Stimulated activated CD8-positive, alpha-beta memory T cell treated with anti-CD3 and anti-CD28 coated beads, Interleukin-4, amount 100 ng/mL, for 4 hours (primary cell): ENCODE measurements at places on chromosomes 11 and 22.
A peak's percentile ranks its signal among the peaks of the same experiment; 100 is the strongest.

GRCh38 chr22:19797086-19798002 is 36.8 kb downstream of the TBX1 start:
- DNase-seq, result no peak

DNA sequence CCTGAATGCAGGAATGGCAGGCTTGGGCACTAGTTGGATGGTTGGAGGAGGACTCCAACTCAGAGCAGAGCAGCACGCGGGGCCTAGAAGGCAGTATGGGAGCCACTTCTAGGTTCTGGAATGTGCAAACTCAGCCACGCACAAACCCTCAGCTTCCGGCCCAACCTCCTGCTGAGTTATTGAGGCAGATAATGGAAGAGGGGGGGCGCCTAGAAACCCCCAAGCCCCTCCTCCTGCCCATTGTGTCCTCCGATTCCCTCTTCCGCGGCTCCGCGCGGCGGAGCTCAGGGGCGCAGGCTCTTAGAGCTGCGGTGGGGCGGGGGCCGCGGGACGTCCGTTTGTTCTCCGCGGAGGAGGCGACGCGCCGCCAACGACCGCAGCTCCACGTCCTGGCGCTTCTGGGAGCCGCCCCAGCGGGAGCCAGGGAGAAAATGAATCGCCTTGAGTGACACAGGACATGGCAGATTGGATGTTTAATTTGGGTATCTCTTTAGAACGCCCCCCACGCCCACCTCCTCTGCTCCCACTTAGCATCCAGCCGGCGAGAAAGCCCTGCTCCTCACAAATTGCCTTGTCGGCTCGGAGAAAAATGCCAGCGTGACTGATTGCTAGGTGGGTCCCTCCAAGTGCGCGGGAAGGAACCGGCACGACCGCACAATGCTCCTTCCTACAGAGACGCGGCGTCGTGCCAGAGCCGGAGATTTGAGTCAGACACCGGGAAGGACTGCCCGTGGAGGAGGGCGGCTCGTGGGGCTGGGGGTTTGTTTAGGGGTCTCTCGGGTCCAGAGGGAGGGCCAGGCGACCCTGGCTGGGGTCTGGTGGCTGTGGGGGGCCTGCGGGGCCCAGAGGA is 144.6 kb downstream of the NECTIN1 start:
- no peak for DNase-seq

- DNase-seq, result no peak
Measured at GRCh38 chr11:122744357-122744756, 88.8 kb downstream of the UBASH3B start.

DNA sequence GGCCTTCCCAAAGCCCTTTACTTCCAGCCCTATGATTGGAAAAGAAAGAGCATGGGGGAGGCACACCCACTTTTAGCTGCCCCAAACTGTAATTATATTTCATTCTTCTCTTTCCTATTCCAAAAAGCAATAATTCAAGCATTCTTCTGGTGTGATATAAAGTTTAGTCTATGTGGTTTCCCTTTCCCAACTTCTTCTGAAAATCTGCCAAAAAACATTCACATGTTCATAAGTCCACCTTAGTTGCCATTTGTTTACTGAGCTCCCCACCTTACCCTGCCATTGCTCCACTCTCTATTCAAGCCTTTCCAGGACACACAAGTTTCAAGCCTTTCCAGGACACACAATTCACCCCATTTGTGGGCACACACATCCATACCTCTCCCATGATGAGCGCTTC is 111.6 kb upstream of the BMAL1 start:
- DNase-seq, result no peak

DNA sequence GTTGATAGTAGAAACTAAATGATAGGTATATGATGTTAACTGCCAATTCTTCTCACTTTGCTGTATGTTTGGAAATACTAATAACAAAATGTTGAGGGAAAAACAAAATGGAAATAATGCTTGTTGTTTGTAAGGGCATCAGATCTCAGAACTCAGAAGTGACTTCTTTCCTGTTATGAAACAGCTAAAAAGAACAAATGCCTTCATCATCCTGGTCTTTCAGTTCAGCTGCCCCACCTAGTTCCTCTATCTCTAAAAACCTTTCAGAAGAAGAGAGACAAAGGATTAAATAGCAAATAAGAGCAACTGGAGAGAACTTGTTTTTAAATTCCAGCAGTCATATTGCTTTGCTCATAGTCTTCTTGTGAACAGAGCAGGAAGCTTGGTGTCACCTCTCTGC is 345.3 kb upstream of the NCAM1 start:
- no peak for DNase-seq

DNA sequence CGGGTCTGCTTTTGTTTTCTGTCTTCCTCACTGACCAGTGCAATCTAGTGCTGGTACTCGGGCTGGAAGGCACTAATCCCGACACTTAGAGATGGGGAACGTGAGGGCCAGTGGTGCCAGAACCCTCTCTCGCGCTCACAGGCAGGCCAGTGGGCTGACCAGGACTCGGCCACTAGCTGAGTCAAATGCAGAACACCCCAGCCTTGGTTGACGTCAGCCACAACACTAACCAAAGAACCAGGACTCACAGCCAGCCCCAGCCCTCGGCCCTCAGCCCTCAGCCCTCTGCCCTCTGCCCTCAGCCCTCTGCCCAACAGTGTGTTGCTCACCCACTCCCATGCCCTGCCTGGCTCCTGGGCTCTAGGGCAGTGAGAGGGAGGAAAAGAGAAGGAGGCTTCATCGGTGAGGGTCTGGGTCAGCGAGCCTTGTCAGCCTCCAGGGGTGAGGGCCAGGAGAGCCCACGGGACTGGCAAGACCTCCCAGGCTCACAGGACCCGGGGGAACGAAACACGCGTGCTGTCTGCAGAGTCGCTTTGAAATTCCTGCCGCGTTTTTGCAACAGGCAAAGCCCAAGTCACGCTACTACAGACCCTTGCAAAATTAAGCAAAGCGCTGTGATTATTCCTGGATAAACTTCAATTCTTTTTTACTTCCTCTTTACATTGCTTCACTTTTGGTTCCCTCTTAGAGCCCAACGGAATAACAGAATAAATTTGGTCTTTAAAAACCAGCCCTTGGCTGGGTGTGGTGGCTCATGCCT is 27.5 kb downstream of the KIAA0930 start:
- no peak for DNase-seq

GRCh38 chr22:27331526-27332281 is 469.9 kb downstream of the MN1 start:
- DNase-seq, result no peak

DNA sequence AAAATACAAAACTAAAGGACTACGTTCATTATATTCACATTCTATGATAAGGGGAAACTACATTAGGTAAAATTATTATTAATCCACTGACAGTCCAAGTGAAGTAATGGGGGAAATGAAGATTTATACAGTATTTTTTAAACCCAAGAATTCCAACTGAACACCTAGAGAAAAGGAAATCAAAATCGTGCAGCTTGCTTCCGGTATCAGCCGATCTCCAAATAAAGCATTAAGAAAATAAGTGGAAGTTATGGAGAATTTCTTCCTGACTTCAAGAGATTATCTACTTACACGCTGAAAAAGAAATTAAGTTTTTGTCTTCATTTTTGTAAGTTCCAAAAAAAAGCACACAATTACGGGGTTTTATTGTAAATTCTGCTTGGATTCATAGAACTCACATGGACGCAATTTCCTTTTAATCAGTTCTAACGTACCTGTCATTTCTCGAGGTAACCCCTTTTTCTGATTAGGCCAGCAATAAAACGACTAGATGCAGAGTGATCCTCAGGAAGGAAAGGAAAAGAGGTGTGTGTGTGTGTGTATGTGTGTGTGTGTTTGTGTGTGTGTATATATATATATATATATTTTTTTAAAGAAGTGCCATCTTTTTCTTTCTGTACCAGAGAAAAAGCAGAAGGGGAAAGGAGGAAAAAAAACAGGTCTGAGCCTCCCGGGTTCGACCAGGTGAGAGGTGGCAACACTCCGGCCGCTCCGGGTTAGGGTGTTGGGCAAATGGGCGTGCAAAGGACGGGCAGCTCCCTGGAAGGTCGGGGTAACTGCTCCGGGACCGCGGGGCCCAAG is 1.1 kb downstream of the ZBTB44 start:
- DNase-seq, result no peak

DNA sequence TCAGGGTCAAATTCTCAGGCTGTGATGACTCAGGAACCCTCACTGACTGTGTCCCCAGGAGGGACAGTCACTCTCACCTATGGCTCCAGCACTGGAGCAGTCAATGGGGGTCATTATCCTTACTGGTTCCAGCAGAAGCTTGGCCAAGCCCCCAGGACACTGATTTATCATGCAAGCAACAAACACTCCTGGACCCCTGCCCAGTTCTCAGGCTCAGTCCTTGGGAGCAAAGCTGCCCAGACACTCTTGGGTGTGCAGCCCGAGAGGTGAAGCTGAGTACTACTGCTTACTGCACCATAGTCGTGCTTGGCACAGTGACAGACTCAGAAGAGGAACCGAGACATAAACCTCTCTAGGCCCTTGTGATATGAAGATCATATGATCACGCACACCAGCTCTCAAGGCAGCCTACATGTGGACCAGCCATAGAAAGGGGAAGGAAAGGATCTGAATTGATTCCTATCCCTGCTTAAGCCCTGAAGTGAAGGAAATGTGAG is 58.2 kb downstream of the ZNF280B start:
- DNase-seq, result no peak

DNA sequence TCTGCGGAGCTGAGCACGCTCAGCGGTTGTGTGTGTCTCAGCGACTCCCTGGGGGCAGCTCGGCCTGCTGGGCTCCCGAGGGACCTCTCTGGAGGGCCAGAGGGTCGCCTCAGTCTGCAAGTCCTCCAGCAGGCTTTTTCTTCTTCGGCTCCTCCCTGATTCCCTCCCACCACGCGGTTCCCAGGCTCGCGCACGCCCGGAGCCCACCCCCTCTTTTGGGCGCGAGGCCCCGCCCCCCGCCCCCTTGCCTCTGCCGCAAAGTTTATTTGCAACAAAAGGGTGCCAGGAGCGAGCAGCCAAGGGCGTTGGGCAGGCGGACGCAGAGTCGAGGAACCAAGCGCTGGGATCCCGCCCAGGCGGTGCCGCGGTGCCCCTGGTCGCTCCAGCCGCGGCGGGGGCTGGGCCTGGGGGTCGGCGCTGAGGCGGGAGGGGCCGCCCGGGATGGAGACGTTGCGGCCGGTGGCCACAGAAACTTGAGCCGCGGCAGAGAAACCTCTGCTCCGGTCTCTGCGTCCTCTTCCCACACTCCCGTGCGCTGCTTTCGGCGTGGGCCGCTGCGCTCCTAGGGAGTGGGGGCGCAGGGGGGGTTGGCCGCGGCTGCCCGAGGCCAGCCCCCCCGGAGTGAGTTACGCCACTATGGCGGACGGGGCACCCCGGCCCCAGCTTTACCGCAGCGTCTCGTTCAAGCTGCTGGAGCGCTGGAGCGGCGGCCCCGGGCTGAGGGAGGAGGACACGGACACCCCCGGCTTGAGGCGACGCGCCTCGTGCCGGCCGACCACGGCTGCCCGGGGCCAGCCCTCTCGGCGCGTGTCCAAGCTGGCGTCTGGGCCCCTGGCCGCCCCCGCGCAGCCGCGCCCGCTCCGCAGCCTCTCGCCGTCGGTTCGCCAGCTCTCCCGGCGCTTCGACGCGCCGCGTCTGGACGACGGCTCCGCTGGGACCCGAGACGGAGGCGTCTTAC is at the start of gene ARHGEF17:
TSS of gene ARHGEF17 (plus strand) at position 274 of the 958 bp plus-strand sequence. CDS start at position 637, 363 bp downstream.
- DNase-seq, result peak; percentile 27
